NCI-H146 (cell line): ENCODE measurements at places on chromosomes 4 and X.

DNA sequence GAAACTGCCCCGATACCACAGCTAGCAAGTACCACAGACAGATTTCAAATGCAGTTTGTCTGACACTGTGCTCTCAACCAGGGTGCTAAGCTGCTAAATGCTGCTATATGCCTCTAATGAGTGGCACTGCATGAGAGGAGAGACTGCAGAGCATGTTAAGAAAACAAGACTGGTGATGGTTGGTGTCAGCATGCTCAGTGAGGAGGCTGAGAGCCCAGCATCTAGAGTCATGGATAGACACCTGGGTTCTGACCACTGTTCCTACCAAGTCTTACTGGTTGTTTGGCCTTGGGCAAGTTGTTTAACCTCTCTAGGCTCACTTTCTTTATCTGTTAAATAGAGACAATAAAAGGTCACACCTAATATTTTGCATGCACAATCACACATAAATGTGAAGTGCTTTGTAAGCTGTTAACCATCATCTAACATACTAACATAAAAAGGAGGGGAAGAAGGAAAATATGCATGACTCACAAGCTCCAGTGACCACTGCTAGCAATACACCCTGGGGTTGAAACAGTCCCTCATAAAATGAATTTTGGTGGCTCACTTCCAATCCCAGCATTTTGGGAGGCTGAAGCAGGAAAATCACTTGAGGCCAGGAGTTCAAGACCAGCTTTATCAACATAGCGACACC is 20.7 kb downstream of the HHIP start:
- DNase-seq: no peak

GRCh38 chr4:185992585-185992984 is 76.4 kb upstream of the TLR3 start:
- DNase-seq: no peak

DNA sequence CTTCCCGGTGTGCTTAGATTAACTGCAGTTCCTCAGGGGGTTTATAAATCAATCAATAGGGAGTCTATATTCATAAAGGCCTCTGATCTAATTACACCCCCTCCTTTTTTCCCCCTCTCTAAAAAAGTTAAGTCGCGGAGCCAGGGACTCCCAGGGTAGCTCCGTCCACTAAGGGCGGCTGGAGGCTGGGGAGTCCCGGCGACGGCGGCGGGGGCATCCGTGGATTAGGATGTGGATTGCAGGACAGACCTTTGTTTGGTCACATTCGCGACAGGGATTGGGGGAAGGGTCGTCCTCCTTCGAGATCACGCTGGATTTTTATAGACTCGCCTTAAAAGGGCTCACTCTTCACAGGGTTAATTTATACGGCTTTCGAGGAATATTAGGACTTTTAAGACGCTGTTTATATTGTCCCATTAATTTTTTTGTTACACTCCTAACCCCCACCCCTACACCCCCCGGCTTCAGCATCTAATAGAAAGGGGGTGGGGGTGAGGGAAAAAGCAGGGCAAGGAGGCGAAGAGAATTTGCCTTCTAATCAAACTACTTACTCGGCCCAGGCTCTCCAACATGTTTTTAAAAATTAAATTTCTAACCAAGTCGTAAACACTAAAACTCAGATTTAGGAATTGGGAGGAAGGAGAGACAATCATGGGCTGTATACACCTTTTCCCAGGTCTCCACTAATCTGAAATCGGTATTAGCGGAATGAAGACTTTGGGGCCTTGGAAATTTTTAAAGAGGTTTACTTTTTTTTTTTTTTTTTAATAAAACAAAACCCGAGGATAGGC is 8.5 kb downstream of the PITX2 start:
- DNase-seq: no peak

GRCh38 chrX:118352566-118352965 is 6.7 kb downstream of the WDR44 start:
- no peak for DNase-seq

- DNase-seq: no peak
These were observed 37.0 kb upstream of the CWH43 start for GRCh38 chr4:48949086-48949485.

DNA sequence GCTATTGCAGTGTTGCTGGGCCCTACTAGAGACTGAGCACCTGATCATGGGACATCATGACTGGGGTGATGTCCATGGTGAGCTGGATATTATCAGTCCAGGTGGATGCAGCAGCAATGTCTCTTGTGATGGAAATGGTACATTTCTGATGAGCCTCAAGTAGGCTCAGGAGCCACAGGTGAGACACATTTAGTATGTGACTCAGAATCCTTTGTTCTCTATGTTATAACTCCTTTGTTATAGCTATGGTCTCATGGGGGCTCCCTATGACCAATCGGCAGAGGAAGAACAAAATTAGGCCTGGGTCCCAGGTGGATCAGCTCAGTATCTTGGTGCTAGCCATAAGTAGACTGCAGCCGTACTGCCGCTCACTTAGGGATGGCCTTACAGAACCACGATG is 107.9 kb upstream of the FAT1 start:
- no peak for DNase-seq

- DNase-seq: no peak
These were observed 12.3 kb downstream of the ETDA start for GRCh38 chrX:135264206-135264605.

DNA sequence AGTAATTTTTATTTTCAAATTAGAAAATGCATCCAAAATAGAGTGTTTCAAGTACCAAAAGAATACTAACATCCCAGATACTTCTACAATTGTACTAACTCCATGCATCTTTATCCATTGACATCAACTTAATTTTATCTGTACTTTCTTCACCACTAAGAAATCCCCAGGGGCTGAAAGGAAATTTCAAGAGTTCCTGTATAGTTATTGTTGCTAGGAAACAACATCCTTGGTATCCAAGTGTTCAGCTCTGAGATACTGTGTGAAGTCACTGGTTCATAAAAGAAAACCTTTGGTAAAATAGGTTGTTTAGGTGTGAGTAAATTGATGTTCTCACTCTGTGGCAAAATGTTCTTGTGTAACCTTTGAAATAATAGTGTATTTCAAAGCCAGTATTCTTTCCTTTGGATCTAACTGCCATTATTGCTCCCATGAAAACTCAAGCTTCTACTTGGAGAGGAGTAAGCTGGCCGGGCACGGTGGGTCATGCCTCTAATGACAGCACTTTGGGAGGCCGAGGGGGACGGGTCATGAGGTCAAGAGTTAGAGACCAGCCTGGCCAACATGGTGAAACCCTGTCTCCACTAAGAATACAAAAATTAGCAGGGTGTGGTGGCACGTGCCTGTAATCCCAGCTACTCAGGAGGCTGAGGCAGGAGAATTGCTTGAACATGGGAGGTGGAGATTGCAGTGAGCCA is 72.9 kb downstream of the COMMD8 start:
- no peak for DNase-seq

GRCh38 chr4:139795527-139796314 is 130.1 kb downstream of the MGST2 start:
- DNase-seq: no peak

DNA sequence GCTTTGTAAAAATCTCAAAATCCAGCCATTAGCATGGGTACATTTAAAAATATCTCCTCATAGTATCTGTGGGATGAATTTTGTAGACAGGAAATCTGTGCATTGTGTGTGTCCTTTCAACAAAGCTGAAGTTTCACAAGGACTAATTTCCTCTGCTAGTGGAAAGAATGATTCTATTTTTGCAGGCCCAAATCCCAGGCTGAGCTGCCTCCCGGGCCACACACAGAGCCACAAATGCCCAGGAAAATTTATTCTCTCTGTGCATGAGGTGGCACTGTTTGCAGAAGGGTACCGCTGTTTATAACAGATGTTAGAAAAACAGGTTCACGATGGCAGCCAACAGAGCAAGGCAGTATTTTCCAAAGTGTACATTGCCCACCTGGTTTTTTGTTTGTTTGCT is 11.0 kb upstream of the VCX3B start:
- no peak for DNase-seq

DNA sequence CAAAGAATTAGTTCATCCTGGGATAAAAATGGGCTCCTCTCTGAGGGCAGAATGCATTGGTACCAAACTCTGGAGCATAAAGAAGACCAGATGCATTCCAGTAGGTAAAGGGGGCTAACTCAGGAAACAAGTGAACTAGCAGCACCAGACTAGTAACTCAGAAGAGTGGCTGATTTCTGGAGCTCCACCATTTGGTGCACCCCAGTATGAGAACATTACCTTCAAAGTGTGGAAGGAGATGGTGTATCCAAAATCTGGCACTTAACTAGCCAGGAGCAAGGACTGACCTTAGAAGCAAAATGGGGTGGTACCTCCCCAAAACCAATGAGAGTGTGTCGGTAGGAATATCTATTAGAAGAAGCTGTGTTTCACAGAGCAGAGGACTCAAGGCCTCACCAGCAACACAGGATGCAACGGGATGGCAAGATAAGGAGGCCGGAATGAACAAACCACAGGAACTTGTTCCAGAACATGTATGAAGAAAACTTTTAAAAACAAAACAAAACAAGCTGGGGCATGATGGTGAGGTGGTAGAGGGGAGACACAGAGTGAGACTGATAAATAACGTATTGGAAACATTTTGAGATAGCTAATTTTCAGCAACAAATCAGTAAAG is 142.3 kb downstream of the INPP4B start:
- no peak for DNase-seq

DNA sequence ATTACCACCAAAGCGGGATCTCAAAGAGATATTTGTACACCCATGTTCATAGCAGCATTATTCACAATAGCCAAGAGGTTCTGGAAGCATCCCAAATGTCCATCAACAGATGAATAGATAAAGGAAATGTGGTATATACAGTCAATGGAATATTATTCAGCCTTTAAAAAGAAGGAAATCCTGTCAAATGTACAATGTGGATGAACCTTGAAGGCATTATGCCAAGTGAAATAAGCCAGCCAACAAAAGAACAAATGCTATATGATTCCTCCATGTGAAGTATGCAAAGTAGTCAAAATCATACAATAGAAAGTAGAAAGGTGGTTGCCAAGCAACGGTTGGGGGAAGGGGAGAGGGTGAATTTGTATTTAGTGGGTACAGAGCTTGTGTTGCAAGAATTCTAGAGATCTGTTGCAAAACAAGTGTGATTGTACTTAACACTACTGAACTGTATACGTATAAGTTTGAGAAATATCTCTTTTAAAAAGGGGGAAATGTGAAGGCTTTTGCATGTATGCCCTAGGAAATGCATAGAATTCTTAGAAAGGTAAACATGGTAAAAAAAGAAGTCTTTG is 5.0 kb upstream of the ZRSR2 start:
- DNase-seq: no peak

DNA sequence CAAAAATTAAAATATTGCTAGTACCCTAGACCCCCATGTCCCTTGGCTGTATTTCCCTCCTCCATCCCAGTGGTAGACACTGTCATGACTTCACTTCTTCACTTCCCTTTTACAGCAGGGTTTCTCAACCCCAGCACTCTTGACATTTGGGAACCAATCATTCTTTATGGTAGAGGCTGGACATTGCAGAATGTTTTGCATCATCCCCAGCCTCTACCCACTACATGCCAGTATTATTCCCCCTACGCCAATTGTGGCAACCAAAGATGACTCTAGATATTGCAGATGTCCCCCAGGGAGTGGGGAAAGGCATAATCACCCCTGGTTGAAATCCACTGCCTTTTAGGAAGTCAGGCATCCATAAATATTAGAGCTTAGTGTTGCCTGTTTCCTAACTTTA is 138.6 kb downstream of the AMELX start:
- no peak for DNase-seq

GRCh38 chr4:72568959-72569718 is at the start of gene ADAMTS3:
Gene ADAMTS3, minus strand, starts transcription at chr4:72569221. Its CDS starts 459 bp downstream, at chr4:72568762.
- peak; percentile 61 for DNase-seq

DNA sequence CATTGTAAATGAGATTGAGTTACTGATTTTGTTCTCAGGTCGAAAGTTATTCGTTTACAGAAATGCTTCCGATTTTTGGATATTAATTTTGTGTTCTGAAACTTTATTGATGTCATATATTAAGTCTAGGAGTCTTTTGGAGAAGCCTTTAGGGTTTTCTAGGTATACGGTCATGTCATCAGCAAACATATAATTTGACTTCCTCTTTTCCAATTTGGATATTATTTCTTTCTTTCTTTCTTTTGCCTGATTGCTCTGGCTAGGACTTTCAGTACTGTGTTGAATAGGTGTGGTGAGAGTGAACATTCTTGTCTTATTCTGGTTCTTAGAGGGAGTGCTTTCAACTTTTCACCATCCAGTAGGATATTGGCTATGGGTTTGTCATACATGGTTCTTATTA is 35.4 kb upstream of the PDLIM5 start:
- DNase-seq: no peak

GRCh38 chrX:14073071-14073470 is 43.4 kb upstream of the GEMIN8 start:
- no peak for DNase-seq

DNA sequence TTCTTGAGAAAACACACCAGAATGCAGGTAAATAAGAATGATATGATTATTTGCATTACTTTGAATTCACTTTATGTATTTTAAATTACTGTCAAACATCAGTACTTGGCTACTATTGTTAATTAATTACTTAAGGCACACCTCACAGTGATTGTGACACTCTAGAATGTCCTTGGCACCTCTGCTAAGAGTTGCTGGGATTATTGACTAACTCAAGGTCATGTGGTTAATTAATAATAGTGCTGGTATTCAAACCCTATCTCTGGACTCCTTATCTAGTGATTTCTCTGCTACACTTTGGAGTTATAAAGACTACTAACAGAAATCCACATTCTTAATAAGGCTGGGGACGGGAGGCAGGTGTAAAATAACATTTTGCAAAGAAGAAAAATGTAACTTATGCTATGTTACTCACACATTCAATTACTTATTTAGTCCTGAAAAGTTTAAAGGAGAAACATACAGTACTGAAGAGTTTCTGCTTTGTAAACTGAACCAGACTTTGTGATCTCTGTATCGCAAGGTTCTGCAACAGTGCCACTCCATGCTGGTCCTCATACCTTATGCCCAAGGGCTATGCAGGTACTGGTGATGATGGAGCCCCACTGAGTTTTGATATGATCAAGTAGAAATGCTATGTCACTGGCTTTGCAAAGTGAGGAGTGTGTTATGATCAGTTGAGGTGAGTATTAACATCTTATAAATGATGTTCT is 242.7 kb downstream of the MID1IP1 start:
- no peak for DNase-seq

DNA sequence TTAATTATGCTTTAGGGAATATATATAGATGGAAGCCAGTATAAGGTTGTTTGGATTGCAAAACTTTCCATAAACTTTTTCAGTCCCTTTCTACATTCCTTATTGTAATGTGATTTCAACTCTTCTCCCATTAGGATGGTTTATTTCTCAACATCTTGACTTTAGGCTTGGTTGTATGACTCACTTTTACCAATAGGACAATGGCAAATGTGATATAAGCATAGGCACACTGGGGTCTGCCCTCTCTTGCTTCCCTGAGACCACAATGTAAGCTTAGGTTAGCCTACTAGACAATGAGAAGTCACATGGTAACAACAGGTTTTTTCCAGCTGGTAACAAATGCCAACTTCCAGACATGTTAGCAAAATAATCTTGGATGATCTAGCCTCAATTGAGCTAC is 163.3 kb upstream of the RBPJ start:
- no peak for DNase-seq

- no peak for DNase-seq
These were observed 17.0 kb downstream of the DYNLT3 start for GRCh38 chrX:37830371-37830770.

GRCh38 chrX:142312591-142312990 is 107.5 kb upstream of the MAGEC2 start:
- no peak for DNase-seq
